ENCODE measurements at places on chromosomes 12 and 14.

DNA sequence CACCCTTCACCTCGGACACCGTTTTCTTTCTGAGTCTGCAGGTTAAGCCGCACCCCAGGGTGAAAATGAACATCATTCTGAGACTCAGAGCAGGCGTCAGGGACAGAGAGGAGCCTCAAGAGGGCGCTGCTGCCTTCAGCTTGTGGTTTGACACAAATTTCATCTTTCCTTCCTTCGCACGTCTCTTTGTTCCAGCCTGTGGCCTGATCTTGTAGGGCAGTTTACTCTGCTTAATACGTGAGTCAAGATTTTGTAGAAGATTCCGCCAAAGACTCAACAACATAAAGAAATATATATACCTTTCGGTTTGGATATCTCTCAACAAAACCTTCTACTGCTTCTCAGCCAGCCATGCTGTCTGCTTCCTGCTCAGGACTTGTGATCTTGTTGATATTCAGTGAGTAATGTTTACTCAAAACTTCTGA, 329.3 kb upstream of the OR4E1 start:
- DNase-seq: no peak

GRCh38 chr12:64824500-64825142, at the start of gene TBC1D30:
Gene TBC1D30, plus strand, starts transcription at chr12:64824647. Its CDS starts 233 bp downstream, at chr12:64824880.
- DNase-seq: peak; percentile 66

- no peak for DNase-seq
Observed at GRCh38 chr12:122878780-122879612, 16.9 kb downstream of the VPS37B start.

GRCh38 chr14:33738491-33738890, 212.4 kb downstream of the EGLN3 start:
- no peak for DNase-seq

DNA sequence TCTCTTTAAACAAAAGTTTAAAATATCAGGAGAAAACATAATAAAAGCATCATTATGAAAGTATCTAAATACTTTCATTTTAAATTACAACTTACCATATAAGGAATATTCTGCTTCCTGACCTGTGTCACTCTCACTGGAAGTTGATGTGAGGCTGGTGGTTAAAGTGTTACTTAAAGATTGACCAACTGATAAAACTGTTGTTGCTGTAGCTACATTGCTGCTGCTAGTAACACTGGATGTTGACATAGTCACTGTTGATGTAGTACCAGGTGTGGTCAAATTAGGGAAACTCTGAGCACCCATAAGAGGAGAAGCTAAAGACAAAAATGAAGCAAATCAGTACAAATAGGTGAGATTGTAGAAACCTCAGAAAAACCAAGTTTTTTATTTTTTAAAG, 79.9 kb downstream of the HECTD1 start:
- peak; percentile 20 for DNase-seq

GRCh38 chr12:4584281-4584680, 22.3 kb downstream of the DYRK4 start:
- no peak for DNase-seq

- no peak for DNase-seq
Observed at GRCh38 chr12:107894589-107894988, 120.1 kb downstream of the ASCL4 start.

Data from kidney (tissue), 22 donors.